ENCODE measurements at places on chromosomes 12 and 14.

DNA sequence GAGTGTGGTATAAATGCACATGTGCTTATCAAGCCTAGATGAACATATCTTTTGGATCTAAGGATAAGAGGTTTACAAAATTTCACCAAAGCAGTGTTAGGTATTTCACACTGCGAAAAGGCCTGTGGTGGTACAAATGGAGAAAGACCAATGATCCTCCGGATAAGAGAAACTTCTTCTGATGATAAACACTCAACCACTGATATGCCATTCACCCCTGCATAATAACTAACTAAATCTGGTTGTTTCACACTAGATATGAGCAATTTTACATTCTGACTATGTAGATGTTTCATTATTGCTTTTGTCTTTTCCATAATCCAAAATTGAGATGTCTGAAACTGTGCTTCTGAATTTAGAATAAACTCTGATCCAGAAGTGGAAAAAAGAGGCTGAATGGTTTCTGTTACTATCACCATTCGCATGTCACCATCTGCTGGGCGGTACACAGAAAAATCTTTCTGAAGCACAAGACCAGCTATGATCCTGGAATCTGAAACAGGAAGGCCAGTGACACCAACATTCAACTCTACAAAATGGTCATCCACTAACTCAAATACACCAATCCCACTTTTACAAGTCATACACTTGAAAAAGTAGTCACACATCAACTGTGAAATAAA is 1.3 kb downstream of the BBS10 start:
- peak; percentile 25 for DNase-seq

GRCh38 chr12:12823300-12823699 is 10.2 kb downstream of the DDX47 start:
- no peak for DNase-seq

DNA sequence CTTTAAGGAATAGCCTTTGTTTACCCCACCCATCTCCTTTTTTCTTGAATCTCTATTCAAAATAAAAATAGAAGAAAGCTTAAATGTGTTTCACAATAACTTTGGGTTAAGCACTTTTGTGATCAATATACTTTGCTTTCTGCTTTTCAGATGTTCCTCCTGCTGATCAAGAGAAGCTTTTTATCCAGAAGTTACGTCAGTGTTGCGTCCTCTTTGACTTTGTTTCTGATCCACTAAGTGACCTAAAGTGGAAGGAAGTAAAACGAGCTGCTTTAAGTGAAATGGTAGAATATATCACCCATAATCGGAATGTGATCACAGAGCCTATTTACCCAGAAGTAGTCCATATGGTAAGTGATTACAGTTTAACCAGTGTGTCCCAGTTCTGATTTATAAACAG is 95.0 kb downstream of the PPP2R5C start:
- DNase-seq: no peak

GRCh38 chr12:107610021-107610859 is 75.4 kb upstream of the PWP1 start:
- peak; percentile 15 for DNase-seq

DNA sequence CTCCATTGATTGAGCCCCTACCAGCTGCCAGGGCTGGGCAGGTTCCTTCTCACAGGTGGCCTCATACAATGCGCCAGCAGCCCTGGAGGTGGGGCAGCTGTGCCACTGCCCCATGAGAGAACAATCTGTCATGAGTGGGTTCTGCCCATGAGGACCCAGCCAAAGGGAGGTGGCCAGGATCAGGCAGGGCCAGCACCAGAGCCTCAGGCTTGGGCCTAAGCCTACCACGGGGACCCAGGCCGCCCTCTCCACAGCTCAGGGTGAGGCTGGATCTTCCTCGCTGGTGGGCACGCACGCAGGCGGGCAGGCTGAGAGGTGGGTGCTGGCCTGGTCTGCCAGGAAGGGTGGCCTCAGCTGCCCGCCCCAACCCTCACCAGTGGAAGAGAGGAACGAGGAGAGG is 110.7 kb downstream of the KIF26A start:
- no peak for DNase-seq

GRCh38 chr12:7039403-7039802 is 21.1 kb upstream of the C1S start:
- no peak for DNase-seq

DNA sequence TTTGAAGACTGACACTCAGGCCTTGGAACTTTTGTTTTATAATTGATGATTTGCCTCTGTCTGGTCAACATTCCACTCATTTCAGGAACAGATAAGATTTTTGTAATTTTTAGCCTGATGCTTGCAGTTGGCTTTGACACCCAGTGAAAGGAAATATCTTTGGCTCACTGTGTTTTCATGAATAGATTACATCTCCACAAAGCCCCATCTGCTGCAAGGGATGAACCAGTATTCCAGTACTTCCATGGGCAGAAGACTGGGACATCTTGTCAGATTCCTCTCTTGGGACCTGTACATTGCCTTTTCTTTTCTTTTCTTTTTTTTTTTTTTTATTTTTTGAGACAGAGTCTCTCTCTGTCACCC is 28.4 kb downstream of the GSG1 start:
- DNase-seq: no peak

DNA sequence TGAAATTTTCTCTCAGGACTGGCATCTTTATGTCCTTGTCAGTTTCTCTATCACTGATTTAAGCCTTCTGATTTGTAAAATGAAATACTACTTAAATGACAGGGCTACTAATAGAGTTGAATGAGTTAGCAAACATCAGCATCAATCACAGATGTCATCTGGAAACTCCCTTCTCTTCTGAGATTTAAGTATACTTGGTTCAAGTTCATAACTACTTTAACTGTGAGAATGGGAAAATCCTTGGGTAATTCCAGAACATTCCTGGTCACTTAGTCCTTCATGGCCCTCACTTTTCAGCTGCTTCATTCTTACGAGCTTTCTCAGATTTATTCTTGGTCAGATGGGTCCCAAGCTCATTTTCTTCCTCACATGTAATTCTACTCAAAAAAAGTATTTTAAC is 1655.3 kb upstream of the FLRT2 start:
- DNase-seq: peak; percentile 14

GRCh38 chr12:7269273-7269672 is 34.6 kb upstream of the ACSM4 start:
- DNase-seq: no peak

DNA sequence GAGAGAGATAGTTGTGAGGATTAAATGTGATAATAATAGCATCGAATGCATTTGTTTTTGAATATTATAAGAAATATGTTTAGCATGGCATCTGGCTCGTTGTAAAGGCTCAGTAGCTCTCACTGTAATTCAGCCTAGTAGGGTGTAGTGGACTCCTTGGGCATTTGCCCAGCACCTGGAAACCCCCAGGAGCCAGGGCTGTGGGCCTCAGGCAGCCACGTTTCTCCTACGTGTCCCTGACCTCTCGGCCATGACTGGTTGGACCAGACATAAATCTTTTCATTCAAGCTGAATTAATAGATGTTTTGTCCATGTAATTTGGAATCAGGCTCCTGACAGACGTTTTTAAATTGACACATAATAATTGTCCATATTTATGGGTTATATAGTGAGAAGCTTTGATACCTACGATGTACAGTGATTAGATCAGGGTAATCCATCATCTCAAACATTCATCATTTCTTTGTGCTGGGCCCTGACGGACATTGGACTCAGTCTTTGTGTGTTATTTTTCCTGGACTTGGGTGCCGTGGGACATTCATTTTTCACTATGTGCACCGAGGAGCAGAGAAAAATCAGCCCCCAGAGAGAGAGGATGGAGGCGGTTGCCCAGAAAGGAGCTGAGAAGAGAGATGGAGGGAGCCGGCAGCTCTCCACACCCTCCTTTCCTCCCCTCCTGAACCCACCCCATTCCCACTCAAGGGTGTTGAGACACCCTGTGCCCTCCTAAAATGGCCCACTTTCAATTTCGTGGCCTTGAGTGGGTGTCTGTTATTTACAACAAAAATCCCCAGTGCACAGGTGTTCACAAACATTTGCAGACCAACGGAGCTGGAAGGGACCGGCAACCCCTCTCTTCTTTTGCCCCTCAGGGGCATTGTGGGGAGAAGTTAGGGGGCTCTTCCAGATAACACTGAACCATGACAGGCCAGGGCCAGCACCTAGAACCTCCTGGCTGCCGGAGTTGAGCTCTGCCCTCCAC is 296.4 kb downstream of the DPF3 start:
- no peak for DNase-seq

GRCh38 chr12:31585271-31585670 is 5.7 kb downstream of the DENND5B start:
- DNase-seq: no peak

- peak; percentile 10 for DNase-seq
Measured at GRCh38 chr12:12159988-12160387, 89.2 kb downstream of the BCL2L14 start.

GRCh38 chr12:24201258-24201970 is 251.9 kb upstream of the SOX5 start:
- DNase-seq: no peak

DNA sequence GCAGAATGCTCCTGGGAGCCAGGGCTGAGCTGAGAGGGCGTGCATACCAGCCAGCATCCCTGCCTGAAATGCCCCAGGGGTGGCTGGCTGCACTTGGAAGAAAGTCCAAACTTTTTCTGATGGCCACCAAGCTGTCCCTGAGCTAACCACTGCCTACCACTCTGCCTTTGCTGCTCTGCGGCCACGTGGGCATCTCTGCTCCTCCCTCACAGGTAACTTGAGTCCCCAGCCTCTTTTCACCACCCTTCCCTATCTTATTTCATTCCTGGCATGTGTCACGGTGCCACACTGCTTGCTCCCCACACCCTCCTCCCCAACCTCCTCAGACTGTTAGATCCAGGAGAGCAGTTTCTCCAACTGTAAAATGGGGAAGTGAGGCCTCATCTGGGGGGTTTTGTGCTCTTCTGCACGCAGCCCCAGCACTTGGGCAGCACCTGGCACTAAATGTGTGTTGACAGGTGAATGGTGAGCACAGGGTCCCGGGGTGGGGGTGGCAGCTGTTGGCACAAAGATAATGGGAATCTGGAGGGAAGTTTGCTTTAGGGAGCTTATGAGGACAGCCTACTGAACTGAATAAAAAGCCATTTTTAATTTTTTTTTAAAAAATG is 113.0 kb downstream of the GLT1D1 start:
- DNase-seq: no peak

GRCh38 chr14:89000007-89000942 is 175.8 kb downstream of the TTC8 start:
- DNase-seq: peak; percentile 92

DNA sequence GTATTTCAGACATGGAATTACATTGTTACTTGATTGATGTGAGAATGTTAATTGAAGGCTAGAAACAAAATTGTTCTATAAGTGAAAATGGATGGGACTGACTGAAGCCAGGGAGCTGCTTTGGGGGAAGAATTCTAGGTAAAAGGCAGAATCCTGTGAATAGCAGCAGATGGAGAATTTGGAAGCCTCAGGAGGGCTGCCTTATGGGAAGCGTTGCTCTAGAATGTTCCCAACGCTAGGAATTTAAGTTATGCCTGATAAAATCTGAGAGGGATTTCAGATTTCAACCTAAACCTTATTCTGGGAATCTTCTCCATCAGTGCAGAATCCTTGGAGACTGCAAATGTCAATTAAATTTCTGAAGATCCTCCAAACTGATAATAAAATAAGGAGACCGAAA is 858.2 kb upstream of the FLRT2 start:
- DNase-seq: no peak

DNA sequence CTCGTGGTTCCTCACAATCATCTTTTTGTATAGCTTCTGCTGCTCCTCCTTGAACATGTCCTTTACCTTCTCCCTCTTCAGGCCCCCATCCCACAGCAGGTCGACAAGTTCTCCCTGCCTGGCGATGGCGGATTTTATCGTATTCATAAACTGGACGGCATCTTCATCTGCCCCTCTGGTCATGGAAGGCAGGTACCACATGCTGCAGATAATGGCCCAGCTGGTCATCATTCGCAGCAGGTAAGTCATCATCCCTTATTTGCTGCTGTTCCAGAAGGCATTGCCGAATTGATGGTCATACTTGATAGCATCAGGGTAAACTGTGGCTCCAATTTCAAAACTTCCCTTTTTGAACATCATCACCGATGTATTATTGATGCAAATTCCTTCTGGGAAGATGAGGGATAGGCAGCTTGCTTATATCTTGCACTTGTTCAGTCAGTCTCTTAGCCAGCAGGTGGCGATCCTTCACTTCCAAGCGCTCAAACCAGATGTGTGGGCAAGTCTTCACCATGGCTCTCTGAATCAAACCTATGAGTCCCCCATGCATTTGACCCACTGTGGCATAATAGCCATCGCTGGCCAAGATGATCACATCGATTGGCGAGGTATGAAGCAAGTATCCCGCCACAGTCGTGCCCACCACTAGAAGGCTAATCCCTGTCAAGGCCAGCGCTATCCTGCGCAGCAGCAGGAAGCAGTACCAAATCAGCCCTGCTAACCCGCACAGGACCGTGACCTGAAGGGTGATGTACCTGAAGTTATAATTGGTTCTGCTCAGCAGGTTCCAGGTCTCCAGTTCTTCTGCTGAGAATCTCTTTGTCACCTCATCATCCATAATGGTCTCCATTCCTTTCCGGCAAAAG is 381.5 kb upstream of the STXBP6 start:
- no peak for DNase-seq

DNA sequence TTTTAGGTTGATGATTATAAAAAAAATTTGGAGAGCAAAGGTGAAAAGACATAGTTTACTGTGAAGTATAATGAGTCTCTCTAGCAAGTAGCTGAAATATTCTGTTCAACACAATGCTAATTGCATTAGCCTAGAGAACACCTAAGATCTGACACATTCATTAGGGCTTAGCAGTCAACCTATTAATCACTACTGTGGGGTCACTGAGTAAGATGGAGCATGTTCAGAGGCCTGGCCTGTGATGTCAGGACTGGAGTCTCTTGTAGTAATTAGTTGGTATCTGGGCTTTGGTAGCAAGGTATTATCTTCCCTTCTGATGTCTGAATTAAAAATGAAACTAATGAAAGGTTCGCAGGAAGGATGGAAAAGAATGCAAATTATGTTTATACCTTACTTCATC is 112.7 kb downstream of the SLC16A7 start:
- no peak for DNase-seq

DNA sequence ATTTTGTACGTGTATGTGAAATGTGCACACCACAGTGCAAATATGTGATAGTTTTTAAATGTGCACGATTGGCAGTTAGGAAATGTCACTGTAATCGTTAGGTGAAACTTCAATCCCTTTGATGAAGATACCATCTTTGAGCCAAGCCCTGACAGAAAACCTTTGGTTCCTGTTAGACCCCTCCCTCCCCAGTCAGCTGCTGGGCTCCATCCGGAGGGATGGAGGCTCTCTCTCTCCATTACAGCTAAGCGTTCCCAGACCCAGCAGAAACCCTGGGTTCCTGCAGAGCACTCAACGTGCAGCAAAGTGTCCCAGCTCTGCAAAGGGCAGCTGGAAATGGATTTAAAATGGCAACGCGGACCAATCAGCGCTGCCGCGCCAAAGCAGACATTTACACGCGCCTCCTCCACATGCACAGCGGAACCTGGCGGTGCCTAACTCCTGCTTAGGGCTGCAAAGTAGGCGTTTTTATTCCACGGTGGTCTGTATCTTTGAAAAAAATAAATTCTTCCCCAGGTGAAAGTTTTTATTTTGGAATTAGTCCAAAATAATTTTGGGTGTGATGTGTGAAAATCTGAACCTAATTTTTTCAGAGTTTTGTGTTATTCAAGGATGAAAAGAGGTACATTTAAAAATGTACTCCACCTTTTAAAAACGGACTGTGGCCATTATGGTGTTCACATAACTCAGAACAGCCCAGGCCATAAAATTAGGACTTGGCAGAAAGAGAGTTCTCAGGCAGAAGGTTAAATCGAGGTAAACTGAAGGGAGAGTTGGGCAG is 1.4 kb upstream of the HMGA2 start:
- peak; percentile 49 for DNase-seq
